ENCODE measurements at places on chromosomes 7 and 10.

DNA sequence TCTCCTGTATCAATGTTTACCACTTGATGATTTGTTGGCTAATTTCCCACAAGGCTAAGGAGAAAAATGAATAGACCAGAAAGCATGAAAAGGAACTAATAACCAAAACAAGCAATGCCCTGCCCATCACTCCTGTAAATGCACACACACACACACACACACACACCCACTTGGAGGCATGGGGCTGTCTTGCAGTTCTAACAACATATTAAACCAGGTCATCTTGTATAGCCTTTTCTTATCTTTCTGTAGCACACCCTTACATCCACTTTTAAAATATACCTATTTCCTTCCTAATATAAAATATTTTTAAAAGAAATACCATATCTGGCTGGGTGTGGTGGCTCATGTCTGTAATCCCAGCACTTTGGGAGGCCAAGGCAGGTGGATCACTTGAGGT is 105.3 kb downstream of the CTTNBP2 start:
- DNase-seq = no peak

GRCh38 chr7:44727158-44727936 is 21.3 kb upstream of the ZMIZ2 start:
- no peak for DNase-seq

DNA sequence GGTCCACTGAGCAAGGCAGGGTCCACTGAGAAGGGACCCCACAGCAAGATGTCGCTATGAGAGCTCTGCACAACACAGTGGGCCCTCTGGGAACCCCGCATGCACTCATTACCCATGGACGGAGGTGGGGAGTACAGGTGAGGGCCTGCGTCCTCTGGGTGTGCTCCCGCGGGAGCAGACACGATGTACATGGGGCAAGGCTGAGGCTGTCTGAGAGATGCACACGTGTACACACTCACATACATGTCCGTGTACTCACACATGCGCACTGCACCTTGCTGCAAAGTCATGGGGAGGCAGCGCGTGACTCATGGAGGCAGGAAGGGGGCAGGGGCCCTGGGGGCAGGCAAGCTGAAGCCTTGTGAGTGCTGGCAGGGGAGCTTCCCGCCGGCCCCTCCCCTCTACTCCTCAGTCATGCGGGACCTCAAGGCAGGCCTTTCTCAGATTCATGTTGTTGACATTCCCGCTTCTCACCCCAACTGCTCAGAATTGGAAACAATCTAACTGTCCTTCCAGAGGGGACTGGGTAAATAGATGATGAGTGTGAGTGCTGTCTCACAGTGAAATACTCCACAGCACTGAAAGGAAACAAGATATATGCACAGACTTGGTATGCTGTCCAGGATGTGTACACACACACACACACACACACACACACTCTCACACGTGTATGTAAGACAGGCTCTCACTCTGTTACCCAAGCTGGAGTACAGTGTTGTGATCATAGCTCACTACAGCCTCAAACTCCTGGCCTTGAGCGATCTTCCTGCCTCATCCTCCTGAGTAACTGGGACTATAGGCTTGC is 40.0 kb downstream of the GOLGA7B start:
- no peak for DNase-seq

GRCh38 chr10:77179015-77179695 is 458.5 kb downstream of the KCNMA1 start:
- DNase-seq = no peak

- no peak for DNase-seq
Measured at GRCh38 chr7:7569615-7570014, 2.9 kb downstream of the MIOS start.

- no peak for DNase-seq
Measured at GRCh38 chr7:70306173-70306572, 707.9 kb downstream of the AUTS2 start.

- DNase-seq = no peak
Measured at GRCh38 chr7:81053623-81054022, 134.8 kb upstream of the SEMA3C start.

DNA sequence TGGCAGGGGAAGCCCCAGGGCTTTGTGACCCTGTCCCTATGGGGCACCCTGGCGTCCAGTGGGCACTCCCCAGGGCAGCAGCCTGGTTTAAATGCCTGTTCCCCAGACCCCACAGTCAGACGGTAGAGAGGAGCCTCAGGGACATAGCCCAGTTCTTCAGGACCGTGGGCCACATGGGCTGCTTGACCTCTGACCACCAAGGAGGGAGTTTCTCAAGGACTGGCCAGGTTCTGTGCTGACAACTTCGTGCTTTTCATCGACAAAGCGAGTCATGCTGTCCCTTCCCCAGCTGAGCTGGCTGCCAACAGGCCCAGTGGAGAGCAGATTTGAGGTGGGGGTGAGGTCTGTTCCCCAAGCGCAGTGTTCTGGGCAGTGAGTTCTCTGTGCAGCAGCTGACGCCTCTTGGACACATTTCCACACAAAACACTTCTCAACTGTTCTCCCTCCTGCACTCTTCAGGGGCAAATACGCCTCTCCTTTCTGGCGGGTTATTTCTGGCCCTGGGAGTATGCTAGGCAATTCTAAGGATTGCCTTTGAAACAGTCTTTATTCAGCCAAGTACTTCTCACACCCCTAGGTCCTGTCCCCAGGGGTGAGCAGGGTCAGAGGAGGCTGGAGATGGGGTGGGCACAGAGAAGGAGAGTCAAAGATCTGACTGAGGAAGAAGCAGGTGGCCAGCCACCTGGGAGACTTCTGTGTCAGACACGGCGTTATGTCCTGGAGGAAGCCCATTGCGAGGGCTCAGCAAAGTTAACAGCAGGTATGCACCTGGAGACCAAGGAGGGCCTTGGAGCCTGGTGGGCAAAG is 57.3 kb upstream of the CAMK2B start:
- DNase-seq = no peak

DNA sequence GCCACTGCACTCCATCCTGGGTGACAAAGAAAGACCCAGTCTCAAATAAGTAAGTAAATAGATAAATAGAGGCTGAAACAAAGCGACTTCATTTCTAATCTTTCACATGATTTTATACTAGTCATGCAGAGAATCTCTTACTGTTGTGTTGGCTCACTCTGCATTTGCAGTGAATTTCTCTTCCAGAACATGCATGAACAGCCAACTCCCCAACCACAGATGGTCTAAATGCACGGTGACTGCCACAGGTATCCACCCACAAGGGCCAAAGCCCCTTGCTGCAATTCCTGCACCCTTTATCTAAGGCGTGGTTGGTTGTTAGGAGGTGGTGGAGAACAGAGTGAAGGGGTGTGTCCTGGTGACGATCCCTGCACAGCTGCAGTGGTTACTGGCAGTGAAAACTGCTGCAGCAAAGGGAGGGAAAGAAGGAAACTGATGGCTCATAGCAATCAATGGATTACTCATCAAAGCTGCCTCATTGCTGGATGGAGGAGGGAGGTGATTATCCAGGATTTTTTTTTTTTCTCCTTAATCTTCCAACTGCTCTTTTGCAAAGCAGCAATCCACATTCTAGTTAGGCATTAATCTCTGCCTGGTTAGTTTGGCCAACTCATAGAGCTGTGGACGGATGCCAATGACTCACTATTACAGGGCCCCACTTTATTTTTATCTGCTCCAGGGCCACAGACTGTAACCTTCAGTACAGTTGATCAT is 50.6 kb downstream of the PRTFDC1 start:
- no peak for DNase-seq

GRCh38 chr10:69941730-69942129 is 110.9 kb upstream of the MACROH2A2 start:
- DNase-seq = no peak

DNA sequence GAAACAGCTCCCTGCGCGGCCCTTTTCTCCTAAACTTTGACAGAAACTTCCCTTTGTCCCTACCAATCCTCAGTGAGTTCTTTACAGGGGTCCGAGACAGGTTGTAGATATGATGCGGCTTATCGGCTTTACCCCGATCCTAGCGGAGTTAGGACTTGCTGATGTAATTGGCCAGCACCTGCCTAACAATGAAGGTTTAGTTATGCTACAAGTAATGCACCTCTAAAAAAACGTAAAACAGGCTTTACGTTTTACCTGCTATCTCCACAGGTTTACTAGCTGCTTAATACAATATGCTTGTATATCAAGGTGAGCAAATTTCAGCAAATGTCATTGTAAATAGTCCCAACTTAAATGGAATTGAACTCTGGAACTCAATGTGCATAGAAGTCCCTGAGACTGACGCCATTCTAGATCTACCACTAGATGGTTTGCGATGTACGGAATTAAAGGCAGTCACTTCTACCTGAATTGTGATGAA is 697 bp upstream of the SNX13 start:
- no peak for DNase-seq

All from stimulated activated CD8-positive, alpha-beta memory T cell treated with anti-CD3 and anti-CD28 coated beads, Interleukin-7, amount 100 ng/mL, for 48 hours (primary cell).